ENCODE measurements at places on chromosomes 7 and 10.

- DNase-seq = no peak
Measured at GRCh38 chr10:77188000-77188395, 449.6 kb downstream of the KCNMA1 start.

DNA sequence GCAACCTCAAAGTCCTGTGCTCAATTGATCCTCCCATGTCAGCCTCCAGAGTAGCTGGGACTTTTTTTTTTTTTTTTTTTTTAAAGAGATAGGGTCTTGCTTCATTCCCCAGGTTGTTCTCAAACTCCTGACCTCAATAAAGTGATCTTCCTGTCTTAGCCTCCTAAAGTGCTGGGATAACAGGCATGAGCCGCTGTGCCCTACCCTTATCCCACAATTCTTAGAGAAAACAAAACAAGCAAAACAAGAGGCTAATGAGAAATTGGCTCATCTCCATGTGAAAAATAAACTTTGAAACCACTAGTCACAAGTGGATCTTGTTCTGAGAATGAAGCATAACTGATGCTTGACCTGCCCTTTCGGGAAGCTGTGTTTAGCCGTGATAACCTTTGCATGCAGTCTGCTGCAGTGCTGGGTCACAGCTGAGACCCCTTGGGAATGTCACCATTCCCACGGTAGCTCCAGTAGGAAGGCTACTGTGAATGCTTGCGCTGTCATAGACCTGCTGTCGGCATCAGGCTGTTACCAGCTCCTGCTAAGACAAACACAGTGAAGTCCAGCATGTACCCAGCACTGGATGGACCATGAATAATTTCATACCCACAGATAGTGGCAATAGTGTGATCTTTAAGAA is 290.7 kb upstream of the KIAA1217 start:
- DNase-seq = no peak

DNA sequence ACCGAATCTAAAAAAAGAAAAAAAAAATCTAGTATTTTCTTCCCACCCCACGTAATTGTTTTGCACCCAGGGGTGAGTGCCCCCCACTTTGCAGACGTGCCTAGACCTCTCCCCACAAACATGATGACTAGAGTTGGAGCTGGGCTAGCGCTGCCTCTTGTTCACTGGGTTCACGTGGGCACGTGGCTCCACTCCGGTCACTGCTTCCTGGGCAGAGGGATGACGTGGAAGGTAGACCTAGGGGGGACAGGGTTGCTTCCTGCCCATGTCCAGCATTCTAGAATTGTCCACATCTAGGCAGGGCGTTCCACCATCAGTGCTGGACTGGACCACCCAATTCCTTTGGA is 861 bp upstream of the LIMK1 start:
- no peak for DNase-seq

GRCh38 chr10:77283326-77283725 is 354.3 kb downstream of the KCNMA1 start:
- no peak for DNase-seq

GRCh38 chr7:21941611-21942141 is 4.0 kb downstream of the CDCA7L start:
- no peak for DNase-seq

DNA sequence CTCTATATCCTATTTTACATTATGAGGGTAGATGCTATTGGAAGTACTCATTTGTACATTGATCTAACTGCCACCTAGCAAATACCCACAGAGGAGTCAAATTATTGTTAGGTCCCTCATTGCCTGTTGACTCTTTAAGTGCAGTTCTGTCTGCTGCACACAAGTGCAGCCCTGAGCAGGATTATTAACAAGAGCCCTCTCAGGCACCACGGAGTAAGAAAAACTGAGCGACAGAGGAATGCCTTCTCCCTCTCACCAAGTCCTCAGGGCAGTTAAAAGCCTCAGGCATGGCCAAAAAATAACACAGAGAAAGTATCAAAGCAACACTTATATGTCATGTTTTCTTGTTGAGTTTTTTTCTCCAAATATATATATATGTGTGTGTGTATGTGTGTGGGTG is 340.0 kb upstream of the NRG3 start:
- no peak for DNase-seq

DNA sequence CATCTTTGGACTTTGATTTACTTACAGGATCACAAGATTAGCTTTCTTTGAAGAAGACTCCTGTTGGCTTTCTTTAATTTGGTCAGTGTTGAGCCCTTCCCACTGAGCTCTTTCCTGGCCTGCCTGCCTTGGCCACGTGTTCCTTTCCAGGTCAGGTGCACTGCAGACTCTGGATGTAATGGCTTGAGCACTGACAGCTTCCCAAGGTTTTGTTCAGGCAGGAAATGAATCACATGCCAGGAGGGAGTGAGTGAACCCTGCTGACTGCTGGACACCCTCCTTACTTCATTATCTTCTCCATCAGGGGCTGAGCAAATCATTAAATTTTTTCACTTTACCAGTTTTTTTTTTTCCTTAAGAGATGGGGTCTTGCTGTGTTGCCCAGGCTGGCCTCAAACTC is 29.8 kb downstream of the SNX10 start:
- no peak for DNase-seq

- no peak for DNase-seq
Measured at GRCh38 chr10:59960751-59961150, 54.4 kb upstream of the CCDC6 start.

DNA sequence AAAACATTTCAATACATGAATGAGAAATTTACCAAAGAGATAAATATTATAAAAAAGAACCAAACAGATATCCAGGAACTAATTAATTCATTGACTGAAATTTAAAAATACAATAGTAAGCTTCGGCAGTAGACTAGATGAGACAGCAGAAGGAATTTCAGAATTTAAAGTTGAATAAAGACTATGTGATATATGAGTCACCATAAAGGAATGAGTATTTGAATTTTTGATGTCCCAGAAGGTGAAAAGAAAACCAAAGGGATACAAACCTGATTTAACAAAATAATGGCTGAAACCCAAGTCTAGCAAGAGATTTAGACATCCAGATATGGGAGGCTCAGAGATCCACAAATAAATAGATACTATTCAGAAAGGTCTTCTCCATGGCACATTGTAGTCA is 623.9 kb upstream of the FOXK1 start:
- no peak for DNase-seq

DNA sequence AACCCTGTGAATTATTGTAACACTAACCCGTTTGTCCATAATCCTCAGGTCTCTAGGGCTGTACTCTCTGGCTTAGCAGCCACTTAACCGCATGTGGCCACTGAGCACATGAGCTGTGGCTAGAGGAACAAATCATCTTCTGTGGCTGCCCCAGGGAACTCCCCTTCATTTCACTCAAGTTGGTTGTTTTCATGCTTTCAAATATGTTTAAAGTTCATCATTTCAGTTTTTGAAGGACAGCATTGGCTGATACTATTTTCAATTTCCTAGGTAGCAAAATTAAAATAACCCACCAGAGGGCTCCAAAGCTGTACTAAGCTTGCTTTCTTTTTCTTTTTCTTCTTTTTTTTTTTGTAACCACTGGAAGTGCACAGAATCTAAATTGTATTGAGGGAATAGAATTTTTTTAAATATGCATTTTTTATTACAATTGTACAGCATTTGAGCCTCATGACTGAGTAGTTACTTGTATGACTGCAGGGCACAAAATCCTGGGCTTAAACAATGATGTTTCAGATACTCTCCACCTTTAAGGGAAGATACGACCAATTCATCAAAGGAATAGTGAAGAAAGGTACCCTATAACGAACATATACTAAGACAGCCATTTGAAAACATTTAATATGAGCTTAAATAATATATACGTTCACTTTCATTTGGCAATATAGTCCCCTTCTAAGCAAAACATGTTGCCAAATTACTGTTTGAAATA is 38.6 kb downstream of the MRC1 start:
- DNase-seq = no peak

GRCh38 chr7:139264220-139264619 is 33.2 kb downstream of the UBN2 start:
- no peak for DNase-seq

- no peak for DNase-seq
Measured at GRCh38 chr10:118867768-118868167, 113.0 kb upstream of the CACUL1 start.

GRCh38 chr7:150685219-150686029 is at the start of gene GIMAP2:
TSS of gene GIMAP2 (plus strand) at chr7:150685706. CDS start at chr7:150687060, 1,354 bp downstream.
- DNase-seq = peak; percentile 18

GRCh38 chr10:26780793-26781601 is 79.8 kb downstream of the ABI1 start:
- DNase-seq = no peak

DNA sequence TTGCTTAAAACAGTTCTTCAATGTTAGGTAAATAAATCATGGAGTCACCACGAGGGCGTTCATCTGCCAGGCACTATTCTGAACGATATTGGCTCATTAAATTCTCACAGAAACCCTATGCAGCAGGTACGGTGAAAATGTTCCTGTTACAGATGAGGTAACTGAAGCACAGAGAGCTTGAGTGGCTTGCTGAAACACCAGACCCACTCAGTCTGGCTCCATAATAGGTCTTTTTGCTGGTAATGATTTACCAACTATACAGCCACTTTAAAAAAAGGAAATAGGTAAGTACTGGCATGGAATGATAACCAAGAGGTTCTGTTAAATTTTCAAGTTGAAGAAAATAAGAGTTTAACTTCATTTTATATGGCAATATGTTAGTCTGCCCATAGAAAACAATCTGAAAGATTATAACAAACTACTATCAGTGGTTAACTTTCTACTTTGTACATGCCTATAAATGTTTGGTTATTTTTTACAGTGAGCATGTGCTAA is 1.3 kb upstream of the TM9SF3 start:
- no peak for DNase-seq

GRCh38 chr10:80444646-80445319 is 9.3 kb upstream of the TSPAN14 start:
- no peak for DNase-seq

DNA sequence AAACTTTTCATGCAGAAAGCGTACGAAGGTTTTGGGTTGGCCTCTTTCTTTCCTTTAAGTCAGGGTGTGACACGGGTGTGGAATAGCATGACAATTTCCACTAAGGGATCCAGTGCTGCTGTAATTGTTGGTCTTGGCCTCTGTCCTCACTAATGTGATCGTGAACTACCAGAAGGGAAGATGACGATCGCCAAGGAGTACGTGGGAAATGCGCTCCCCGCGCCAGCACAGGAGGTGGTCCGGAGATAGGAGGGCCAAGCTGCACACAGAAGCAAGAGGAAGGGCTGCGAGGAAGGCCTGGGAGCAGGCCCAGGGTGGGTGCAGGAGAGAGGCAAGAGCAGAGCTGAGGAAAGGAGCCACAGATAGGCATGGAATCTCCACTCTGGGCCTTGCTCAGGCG is 79.7 kb upstream of the PODXL start:
- DNase-seq = no peak

DNA sequence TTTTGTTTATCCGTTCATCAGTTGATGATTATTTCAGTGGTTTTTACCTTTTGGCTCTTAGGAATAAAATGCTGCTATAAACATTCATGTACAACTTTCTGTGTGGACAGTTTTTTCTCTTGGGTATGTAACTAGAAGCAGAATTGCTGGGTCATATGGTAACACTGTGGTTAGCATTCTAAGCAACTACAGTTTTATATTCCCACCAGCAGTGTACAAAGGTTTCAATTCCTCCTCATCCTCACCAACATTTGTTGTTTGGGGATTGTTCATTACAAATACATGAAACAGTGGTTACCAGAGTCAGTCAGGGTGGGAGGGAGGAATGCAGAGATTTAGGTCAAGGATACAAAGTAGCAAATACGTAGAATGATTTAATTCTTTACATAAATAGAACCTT is 97.0 kb downstream of the NPSR1 start:
- DNase-seq = no peak

GRCh38 chr7:45592230-45592991 is 18.2 kb downstream of the ADCY1 start:
- no peak for DNase-seq

DNA sequence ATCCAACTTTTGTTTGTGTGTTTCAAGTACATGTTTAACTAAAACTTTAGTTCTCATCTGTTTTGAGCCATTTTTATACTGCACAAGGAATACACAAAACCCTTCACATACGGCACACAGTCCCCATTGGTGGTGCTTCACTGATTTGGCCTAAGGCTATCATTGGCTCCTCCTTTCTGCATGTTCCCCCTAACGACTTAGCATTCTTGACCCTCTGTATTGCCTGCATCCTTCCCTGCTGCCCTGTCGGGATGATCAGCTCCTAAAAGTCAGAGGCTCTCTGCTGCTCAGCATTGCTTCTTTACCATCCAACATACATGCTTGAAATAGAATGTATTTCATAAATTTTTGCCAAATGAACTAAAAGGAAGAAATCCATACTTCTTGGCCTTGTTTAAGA is 111.4 kb upstream of the ABCB5 start:
- DNase-seq = no peak

DNA sequence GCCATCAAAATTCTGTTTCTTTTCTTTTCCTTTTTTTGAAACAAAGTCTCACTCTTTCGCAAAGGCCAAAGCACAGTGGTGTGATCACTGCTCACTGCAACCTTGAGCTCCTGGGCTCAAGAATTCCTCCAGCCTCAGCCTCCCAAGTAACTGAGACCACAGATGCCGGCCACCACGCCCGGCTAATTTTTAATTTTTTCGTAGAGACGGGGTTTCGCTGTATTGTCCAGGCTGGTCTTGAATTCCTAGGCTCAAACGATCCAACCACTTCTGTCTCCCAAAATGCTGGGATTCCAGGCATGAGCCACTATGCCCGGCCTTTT is 25.7 kb upstream of the TRIM56 start:
- no peak for DNase-seq

DNA sequence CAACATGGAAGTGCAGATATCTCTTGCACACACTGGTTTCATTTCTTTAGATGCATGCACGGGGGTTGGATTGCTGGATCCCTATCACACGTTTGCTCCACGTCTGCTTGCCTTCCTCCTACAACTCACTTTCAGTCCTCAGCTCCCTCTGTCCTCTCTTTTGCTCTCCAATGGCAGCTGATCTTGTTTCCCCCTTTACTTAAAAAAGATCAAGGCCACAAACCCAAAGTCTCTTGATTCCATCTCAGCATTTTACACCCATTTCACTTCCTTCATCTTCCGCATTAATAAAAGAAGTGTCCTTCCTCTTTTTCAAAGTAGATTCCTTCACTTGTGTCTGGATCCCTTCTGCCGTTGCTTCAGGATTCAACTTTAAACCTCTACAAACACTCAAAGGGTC is 245.2 kb downstream of the DOCK4 start:
- no peak for DNase-seq

DNA sequence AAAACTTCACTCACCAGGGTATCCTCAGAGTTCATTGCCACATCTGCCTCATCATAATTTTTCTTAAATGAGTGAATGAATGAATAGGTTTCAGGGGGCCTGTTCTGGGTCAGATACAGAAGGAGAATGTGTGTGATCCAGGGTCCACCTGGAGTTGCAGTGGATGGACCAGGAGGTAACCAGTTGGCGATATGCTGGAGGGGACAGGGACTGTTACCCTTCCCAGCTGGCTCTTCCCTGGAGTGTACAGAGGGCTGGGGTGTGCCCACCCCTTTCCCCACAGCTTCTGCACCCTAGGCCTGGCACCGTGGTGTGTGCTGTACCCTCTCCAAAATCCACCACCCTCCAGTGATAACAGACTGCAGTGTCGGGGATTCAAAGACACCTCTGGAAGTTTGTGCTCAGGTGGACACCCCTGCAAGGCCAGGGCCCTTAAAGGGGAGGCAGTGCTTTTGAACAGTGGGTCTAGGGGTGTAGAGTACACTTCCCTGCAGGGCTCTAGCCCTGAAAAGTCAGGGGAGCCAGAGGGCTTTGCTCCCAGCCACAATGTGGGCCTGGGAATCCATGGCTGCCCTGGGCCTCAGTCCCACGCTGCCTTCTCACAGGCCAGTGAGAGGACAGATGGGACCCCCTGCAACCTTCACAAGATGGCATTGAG is 134.4 kb upstream of the UNC5B start:
- DNase-seq = peak; percentile 25

GRCh38 chr7:6276911-6277408 is 4.5 kb upstream of the CYTH3 start:
- no peak for DNase-seq

Data from activated naive CD4-positive, alpha-beta T cell treated with anti-CD3 and anti-CD28 coated beads, Interleukin-2, amount 50 U/mL, for 72 hours (primary cell).